Central memory CD4-positive, alpha-beta T cell (primary cell): ENCODE measurements at places on chromosomes 12 and 14.
A peak's percentile ranks its signal among the peaks of the same experiment; 100 is the strongest.

DNA sequence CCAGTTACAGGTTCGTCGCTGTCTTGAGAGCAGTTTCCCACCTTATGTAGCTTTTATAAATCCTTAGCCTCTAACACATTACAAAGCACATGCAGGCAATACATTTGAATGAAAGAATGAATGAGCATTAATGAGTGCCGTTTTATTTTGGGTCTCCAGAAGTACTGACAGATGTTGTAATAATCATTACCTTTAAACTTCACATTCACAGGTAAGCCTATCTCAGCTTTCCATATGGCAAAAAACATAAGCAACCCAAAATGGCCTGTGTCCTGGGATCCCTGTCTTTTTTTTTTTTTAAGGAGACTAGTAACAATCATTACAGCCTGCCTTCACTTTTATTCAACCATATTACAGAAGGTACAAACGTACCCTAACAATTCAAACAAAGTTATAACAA lies 52.9 kb upstream of the FERMT2 start:
- DNase-seq = no peak

DNA sequence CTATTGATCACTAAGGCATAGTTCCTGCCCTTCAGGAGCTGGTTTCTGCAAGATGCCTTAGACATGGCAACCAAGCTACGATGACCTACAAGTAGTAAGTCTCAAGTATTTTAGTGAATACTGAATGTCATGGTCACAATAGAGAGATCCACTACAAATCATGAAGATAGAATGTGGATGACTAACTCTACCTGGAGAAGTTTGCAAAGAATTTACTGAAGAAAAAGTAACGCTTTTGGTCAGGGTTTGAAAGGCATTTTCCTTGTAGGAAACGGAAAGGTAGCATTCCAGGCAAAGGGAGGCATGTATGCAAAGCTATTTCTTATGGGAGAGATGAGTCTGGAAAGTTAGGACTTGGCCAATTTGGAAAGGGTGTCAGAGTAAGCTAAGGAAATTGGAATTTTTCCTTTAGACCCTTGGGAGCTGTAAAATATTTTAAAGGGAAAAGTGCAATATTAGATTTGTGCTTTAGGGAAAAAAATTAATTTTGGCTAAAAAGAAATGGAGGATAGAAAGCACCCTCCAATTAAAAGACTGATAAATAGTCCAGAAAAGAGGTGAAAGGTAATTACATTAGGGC lies 377.5 kb downstream of the EGLN3 start:
- DNase-seq = no peak

DNA sequence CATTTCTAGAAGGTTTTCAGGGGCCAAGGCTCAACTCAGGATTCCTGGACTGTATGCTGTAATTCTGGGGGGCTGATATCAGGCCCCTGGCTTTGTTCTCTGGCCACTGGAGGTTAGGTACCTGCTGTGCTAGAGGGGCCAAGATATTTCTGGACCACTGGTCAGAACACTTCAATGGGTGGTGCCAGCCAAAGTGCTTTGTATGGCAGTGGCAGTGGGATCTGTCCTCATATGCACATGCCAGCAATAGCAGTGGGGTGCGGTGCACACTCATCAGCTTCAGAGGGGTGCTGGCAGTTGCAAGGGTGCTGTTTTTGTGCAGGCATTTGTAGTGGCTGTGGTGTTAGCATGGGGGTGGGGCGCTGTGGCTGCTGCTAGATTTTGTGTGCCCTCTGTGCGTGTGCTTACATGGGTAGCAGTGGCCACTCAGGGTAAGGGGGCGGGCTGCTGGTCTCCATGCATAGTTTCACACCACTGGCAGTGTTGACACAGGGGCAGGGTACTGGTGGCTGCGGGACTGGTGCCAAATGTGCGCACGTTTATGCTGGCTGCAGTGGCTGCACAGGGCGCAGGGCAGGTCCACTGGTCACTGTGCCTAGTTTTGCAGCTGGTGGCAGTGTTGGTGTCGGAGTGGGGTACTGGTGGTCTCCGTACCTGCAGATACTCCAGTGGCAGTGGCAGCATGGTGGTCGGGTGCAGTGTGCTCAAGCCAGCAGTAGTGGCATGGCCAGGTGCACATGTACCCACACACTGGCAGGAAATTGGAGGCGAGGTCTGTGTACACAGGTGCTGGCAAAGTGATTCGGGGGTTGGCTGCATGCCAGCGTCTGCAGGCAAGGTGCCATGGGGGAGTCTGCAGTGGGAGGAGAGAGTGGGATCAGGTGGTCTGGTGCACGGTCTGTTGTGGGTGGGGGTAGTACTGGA lies 12.6 kb downstream of the NOPCHAP1 start:
- DNase-seq = no peak

GRCh38 chr14:97713023-97713422 lies 915.8 kb downstream of the VRK1 start:
- no peak for DNase-seq

GRCh38 chr12:75716291-75717025 lies 205.0 kb upstream of the KRR1 start:
- DNase-seq = no peak

- DNase-seq = no peak
These were observed 66.8 kb upstream of the FICD start for GRCh38 chr12:108448246-108448645.

GRCh38 chr12:51589557-51590176 lies 1.4 kb upstream of the SCN8A start:
- DNase-seq = no peak

- peak; percentile 33 for DNase-seq
These were observed 6.5 kb downstream of the NFE2 start for GRCh38 chr12:54294152-54294952.

GRCh38 chr12:2288875-2289274 lies 236.1 kb downstream of the CACNA1C start:
- no peak for DNase-seq

GRCh38 chr14:61491876-61492434 lies 170.6 kb downstream of the PRKCH start:
- no peak for DNase-seq

GRCh38 chr12:94750864-94751263 lies 100.5 kb upstream of the TMCC3 start:
- DNase-seq = no peak

DNA sequence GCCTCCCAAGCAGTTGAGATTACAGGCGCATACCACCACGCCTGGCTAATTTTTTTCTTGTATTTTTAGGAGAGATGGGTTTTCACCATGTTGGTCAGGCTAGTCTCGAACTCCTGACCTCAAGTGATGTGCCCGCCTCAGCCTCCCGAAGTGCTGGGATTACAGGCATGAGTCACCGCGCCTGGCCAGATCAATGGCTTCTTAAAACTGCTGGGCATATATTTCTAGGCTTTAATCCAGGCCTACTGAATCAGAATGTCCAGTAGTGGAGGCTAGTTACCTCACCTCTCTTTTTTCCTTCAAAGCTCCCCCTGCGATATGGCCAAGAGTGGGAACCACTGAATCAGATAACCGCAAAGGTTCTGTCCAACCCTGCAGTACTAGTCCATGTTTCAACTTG lies 17.1 kb downstream of the POU6F1 start:
- DNase-seq = no peak

GRCh38 chr12:101076921-101077320 lies 133.1 kb downstream of the SLC5A8 start:
- no peak for DNase-seq

DNA sequence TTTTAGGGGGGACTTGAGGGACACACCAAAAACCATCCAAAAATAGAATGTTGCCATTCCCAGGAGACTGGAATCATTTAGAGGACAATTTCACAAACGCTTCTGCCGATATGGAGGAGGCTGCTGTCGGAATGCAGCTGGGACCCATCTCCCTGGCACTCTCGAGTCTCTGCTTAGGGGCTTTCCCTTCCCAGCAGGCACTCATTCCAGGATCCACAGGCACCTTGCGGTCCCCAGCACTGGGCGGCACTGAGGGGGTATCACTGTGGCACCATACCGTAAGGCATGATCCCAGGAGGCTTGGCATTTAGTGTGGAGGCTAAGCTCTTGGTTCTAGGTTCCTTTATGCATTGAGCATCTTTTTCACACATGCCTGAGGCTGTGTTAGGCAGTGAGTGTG lies 36.6 kb upstream of the LTBP2 start:
- DNase-seq = no peak

- DNase-seq = no peak
These were observed 3.6 kb upstream of the NPAS3 start for GRCh38 chr14:32934881-32935633.
